ENCODE measurements at places on chromosomes 11 and 22.

GRCh38 chr11:74612877-74613276, 20.5 kb downstream of the POLD3 start:
- DNase-seq: no peak

DNA sequence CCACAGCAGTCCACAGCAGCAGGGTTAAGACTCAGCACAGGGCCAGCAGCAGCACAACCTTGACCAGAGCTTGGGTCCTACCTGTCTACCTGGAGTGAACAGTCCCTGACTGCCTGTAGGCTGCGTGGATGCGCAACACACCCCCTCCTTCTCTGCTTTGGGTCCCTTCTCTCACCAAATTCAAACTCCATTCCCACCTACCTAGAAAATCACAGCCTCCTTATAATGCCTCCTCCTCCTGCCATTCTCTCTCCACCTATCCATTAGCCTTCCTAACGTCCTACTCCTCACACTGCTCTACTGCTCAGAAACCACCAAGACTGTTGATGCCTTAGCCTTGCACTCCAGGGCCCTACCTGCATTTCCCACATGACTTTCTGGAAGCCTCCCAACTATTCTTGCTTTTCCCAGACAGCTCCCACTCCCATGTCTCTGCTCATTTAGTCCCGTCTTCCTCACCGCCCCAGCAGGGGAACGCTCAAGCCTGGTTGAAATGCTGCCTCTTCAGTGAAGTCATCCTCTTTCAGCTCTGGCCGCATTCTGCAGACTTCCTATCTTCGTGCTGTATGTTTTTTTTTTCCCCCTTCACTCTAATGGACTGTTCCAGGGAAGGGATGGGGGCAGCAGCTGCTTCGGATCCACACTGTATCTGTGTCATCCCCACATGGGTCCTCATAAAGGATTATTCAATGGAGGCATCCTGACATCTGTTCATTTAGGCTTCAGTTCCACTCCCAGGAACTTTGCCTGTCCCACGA, 3.3 kb downstream of the IL18BP start:
- no peak for DNase-seq

GRCh38 chr22:47067321-47067890, 305.0 kb downstream of the TBC1D22A start:
- no peak for DNase-seq

GRCh38 chr22:26122920-26123468, 46.3 kb upstream of the SEZ6L start:
- no peak for DNase-seq

DNA sequence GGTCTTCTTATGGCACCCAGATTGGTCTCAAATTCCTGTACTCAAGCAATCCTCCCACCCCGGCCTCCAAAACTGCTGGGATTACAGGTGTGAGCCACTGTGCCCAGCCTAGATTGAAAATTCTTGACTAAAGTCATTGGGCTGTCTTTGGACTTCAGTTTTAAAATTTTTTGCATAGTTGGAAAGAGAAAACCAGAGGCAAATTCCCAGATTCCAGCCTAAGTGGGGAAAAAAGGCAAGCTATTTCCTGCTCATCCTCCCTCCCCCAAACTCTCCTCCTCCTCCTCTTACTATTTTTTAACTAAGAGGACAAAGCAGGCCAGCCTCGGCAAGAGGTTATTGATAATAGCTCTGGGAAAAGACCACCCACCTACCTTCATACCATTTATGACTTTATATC, 78.6 kb upstream of the CLMP start:
- no peak for DNase-seq

GRCh38 chr11:103980108-103980507, 56.3 kb upstream of the DDI1 start:
- no peak for DNase-seq

DNA sequence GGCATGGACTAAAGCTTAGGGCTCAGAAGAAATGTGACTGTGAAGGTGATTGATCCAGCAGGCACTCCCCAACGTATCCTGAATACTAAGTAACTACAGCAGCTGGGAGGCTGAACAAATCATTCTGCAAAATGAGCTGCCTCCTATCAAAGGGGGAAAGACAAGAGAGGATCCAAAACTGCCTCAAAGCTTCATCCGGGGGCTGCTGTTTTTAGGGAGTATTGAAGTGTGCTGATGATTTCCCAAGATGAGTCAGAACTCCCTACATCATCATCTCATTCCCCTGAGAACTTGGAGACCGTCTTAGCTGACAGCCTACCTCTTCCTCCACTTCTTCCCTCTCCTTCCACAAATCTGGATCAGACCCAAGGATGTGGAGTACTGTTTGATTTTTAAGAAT, 108.4 kb upstream of the GRAMD1B start:
- DNase-seq: no peak

DNA sequence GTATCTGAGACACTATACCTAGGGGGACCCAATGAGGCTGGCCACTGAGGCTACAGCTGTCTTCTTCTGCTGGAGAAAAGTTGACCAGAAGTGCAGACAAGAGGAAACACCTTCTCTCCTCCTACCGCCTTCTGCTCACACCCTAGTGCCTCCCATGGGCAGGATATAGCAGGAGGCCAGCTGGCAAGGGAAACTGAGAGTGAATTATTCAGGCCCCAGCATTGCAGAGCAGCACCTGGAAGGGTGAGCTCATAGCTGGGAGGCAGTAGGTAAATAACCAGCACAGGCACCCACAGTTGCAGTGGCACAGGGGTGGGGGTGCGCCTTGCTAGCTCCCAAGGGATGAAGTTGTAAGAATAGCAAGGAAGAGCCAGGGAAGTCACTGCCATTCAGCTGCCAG, 267.4 kb upstream of the NCAM1 start:
- DNase-seq: no peak

DNA sequence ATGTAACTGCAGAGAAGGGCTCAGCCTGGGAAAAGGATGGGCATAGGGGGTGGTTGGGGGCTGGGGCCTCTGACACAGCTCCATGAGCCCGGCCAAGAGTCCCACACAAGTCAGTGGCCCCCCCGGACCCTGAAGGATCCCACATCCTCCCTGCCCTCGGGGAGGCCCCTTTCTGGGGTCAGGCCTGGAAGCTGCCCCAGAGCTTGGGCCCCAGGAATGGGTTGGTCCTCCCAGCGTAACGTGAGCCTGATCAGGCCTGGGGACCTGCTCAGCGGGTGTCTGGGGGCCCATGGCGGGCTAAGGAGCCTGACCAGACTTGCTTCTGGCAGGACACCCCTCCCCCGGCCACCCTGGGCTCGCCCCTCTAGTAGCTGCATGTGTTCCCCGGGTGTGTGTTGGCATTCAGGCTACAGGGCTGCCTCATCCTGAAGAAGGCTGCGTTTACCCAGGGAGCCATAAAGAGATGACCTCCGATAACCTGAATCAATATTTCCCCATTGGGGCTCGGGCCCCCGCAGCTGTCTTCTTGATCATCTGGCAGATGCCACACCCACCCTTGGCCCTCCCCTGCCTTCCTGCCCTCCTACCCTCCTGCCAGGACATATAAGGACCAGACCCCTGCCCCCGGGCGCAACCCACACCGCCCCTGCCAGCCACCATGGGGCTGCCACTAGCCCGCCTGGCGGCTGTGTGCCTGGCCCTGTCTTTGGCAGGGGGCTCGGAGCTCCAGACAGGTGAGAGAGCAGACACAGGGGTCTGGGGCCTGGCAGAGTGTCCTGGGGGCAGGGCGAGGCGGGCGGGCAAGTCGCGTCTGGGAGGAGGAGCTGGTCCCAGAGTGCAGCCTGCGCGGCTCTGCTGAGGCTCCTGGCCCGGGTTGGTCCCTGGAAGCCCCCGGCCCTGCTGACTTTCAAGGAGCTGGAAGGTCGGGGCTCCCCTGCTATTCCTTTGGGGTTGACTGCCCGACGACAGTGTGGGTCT, at the start of gene MUC2:
TSS of gene MUC2 (plus strand) at position 631 of the 978 bp plus-strand sequence.
- peak; percentile 10 for DNase-seq

GRCh38 chr22:21450320-21450831, 16.8 kb upstream of the TMEM191C start:
- DNase-seq: no peak

- no peak for DNase-seq
Measured at GRCh38 chr11:63564784-63565350, 1.7 kb upstream of the PLAAT2 start.

DNA sequence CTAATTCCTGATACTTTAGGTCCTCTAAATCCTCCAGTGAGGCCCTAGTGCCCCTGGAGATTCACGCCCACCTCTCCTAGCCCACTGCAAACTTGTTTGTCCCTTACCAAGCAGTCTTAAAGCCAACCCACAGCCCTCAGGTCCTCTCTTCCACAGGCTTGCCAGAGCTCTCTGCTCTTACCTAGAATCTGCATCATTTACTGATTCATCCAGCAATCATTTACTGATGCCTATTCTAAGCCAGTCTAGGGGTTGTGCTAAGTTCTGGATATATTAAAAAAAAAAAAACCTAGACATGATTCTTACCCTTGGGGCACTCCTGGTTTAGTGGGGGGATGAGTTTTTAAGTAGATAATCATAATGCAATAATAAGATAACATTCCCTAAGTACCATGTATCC, 43.0 kb upstream of the PLET1 start:
- no peak for DNase-seq

- no peak for DNase-seq
Measured at GRCh38 chr11:126172596-126173038, 38.8 kb downstream of the RPUSD4 start.

GRCh38 chr11:69854713-69855112, 35.5 kb upstream of the FGF3 start:
- DNase-seq: no peak

DNA sequence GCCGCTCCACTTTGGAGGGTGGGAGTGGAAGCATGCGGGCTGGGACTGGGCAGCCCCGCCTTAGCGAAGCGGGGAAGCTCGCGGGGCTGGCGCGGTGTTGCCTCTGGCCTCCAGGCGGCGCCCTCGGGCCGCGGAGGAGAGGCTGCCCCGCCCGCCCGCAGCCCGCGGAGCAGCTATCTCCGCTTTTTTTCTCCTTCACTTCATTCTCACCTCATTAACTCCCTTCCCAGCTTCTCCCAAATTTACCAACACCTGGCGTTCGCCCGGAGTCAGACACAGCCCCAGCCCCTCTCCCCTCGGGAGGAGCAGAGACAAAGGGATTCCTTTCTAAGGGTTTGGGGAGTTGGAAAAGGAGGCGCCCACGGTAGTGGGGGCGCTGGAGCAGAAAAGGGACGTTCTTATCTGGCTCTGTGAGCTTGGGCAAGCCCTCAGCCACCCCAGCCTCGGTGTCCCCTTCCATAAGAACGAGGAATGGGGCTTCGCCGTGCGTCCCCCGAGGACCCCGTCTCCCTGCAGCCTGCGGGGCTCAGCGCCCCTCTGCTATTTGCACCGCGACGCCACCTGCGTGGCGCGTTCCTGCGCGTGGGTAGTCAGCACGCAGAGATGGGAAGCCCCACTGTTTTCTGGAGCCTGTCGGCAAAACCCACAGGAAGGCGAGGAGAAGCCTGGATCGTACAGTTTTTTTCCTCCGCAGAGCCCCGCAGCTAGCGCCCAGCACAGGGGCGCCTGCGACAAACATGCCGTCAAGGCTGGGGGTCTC, 1.5 kb upstream of the WNT11 start:
- DNase-seq: peak; percentile 70

- no peak for DNase-seq
Measured at GRCh38 chr22:26476705-26477340, 6.8 kb downstream of the HPS4 start.

DNA sequence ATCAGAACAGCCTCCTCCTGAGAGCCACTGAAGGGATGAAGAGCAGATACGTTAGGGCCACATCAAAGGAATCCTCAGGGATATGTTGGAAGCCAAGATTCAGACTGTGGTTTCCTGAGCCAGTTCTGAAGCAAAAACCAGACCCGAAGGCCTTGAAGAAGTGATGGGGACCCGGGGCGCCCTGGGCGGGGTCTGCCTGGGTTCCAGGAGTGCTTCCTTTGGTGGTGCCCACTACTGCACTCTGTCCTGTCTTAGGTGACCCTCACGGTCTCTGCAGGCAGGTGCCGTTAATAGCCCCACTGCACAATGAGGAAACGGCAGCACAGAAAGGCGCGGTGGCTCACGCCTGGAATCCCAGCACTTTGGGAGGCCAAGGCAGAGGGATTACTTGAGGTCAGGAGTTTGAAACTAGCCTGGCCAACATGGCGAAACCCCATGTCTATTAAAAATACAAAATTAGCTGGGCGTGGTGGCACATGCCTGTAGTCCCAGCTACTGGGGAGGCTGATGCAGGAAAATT, 12.9 kb upstream of the SH3BP1 start:
- no peak for DNase-seq

GRCh38 chr11:123272565-123272964, 77.5 kb upstream of the CLMP start:
- DNase-seq: no peak

DNA sequence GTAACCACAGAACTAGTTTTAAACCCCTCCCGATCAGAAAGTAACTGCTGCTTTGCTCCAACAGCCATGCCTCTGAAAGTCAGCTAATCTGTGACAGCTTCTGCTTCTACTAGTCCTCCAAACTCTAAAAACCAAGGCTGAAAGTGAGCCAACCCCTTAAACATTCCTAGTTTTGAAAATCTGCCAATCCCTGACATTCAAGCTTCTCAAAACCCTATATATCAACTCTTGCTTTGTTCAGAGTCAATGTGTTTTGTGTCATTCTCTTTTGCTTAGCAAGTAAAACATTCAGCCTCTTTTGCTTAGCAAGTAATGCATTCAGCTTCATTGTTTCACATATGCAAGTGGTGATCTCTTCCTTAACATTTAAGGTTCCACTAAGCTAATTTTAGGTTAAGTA, 56.9 kb downstream of the ATG16L2 start:
- DNase-seq: no peak

DNA sequence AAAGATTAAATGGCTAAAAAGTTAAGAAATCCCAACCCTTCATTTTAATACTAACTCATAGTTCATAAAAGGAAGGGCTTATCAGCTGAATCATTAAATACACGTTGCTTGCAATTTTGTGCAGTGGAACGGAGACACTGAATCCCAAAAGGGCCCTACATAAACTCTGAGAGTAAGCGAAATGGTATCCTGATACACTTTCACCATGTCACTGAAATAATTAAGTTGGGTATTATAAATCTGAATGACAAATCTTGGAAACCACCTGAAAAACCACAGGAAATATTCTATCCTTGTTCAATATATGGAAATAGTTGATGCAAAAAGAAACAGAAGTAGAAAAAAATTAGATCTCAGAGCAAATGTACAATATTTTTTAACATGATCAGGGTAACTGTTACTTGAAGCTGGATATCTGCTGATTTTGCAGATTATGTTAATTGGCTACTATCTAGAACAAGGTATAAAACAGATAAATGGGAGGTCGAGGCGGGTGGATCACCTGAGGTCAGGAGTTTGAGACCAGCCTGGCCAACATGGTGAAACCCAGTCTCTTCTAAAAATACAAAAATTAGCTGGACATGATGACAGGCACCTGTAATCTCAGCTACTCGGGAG, 55.1 kb downstream of the MAML2 start:
- DNase-seq: no peak

All from T-helper 17 cell (primary cell).